ENCODE measurements at places on chromosomes 7 and 10.

GRCh38 chr10:100799881-100800280 lies 54.5 kb downstream of the PAX2 start:
- no peak for DNase-seq

DNA sequence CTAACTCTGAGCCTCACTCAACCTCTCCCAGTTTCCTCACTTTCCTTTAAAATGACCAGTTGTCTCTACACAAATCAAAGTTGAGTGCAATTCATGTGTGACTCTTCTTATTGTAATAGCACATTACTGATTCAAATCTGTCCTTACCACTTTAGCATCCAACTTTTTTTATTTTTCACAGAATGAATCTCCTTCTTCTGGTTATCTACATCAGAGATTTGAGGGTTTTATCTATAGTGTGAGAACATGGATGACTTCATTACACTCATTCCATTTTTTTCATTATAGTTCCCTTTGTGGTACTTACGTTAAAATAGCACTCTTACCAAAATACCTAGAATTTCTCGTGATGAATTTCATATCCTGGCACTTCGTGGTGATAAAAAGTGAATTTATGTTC lies 43.3 kb downstream of the RTKN2 start:
- no peak for DNase-seq

- no peak for DNase-seq
These were observed 77.3 kb upstream of the IL6 start for GRCh38 chr7:22649686-22650085.

DNA sequence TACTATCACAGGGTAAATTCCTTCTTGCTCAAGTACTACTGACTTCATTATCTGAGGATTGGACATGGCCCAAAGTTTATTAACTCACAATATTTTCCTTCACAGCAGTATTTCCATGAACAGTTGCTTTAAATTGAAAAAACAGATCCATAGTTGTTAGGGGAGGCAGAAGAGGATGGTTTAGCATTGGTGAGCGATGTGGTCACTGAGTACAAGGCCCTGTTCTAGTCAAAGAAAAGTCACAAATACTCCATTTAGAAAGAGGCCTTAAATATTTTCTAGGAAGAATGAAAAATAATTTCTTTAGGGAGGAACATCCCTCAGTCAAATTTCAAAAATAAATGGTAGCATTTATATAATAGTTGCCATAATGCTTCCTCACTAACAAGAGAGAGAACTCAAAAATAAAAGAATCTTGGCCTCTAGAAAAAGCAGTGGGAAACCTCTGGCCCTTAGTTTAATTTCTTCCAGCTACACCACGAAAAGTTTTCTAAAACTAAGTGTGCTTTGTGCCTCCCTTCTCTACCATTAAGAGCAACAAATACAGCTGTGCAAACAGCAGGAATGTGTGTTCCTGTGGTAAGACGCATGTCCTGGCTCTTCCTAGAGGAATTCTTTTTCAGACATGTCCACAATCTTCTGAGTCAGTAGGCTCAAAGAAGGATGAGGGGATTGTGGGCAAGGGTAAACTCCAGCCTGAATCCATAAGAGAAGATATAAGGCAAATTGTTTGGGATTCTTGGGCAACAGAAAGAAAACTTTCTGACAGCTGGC lies 105.7 kb downstream of the HOXA1 start:
- no peak for DNase-seq

- no peak for DNase-seq
These were observed 368.2 kb downstream of the CCSER2 start for GRCh38 chr10:84696610-84697009.

DNA sequence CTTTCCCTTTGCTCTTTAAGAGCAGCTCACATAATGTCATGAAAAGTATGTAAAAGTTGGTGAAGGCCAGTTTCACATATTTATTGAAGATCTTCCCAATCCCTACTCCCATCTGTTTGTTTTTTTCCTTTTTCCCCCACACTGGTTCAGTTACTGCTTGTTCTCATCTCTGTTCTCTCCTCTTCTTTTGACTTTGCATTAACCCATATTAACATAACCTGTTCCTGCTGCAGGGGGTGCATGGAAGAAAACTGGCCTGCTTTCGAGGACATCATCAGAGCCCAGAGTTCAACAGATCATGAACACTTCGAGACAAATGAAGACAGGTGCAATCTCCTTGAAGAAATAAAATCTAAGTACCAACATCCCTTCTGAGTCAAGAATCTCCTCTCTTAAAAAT lies 93.3 kb upstream of the FAM3C start:
- DNase-seq: no peak

DNA sequence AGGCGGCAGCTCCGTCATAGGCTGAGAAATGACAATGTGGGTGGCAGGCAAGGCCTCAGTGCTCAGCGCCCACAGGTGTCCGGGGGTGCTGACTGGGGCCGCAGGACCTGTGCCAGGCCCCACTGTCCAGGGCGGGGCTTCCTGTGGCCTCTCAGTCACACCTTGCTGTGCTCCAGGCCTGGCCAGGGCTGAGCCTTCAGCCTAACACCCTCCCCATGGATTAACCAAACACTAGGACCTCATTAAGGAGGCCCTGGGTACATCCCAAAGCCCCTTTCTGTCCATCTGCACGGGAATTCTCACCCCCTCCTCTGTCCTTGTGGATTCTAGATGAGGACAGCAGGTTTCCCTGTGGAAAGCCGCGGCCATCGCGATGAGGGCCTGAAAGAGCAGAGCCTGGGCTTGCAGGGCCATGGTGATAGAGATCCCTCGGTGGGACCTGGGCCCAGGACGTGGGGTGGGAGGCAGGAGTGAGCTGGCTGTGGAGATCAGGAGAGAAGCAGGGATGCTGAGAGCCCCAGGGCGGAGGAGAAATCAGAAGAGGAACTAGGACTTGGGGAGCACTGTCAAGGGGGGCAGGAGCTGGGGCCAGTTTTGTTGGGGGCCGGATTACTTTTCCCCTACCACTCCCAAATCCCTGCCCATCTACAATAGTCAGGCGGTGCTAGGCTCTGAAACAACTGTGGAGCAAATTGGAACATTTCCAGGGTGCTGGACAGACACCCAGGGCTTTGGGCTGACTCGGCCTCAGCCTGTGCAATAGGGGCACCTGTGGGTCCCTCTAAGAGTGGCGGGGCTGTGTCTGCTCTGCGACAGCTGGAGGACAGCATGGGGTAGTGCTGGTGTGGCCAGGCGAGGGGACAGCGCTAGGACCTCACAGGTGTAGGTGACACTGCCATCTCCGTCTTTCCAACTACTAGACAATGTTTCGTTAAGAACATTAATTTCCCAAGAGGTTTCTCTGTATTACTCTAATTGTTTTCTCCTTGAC lies 23.3 kb upstream of the MNX1 start:
- no peak for DNase-seq

- DNase-seq: peak; percentile 26
These were observed 345.5 kb downstream of the REEP3 start for GRCh38 chr10:63866747-63867140.

Data from GM23338 (cell line).